Stimulated activated CD8-positive, alpha-beta memory T cell treated with anti-CD3 and anti-CD28 coated beads, Interleukin-7, amount 100 ng/mL, for 1 hour (primary cell): ENCODE measurements at places on chromosomes 7 and 10.
A peak's percentile ranks its signal among the peaks of the same experiment; 100 is the strongest.

DNA sequence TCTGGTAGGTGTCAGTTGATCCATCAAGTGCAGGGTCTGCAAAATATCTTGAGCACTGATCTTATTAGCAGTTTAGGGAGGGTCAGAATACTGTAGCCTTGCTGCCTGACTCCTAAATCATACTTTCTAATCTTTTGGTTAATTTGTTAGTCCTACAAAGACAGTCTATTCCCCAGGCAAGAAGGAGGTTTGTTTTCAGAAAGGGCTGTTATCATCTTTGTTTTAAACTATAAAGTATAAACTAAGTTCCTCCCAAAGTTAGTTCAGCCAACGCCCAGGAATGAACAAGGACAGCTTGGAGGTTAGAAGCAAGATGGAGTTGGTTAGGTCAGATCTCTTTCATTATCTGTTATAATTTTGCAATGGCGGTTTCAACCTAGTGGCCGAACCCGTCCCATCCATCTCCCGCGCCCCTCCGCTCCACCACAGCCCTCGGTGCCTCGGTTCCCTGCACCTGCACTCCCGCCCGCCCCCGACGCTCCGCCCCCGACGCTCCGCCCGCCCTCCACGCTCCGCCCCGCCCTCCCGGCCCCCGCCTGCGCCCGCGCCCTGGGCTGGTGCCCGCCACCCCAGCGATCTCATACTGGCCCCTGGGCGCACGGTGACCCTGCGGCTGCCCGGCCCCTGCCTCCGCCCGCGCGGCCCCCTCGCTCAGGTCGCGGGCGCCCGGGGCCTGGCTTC is at the start of gene ADCK2:
Gene ADCK2 (plus strand): TSS at position 564 of the 681 bp plus-strand sequence. CDS start 386 bp downstream, outside the sequence.
- DNase-seq = peak; percentile 17

GRCh38 chr10:69044546-69044945 is 43.4 kb upstream of the SRGN start:
- DNase-seq = no peak

- no peak for DNase-seq
Observed at GRCh38 chr10:11177926-11178471, 160.3 kb downstream of the CELF2 start.

DNA sequence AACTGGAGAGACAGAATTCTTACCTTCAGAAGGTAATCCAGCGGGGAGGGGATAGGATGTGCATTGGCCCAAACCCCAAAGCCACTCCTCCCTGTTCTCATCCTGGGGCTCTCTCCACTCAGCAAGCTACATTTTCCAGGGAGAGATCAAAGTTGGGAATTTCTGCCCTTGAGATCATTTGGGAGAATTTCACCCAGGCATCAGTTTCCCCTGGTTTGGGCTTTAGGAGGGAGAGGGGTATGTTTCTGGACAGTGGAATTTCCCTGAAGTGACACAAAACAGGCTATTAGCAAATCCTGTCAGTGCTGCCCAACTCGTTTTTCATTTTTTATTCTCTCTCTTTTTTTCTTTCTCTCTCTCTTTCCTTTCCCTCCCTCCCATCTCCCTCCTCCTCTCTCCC is 35.7 kb downstream of the CYP17A1 start:
- no peak for DNase-seq

DNA sequence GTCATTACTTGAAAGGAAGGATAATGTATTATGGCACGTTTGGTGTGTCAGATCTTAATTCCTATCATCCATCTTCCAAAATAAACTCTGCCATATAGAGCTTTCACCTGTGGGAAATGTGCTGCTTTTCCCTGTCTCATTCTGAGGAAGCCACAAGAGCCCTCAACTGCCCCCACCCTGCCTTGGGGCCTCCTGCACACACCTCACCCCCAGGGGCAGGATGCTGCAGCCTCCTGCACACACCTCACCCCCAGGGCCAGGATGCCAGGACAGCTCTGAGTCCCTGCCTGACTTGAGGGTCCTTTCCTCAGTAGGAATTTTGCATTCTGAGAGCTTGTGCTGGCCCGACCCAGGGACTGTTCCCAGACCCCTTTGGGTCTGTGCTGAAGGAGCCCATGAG is 67.1 kb downstream of the COL13A1 start:
- DNase-seq = no peak

DNA sequence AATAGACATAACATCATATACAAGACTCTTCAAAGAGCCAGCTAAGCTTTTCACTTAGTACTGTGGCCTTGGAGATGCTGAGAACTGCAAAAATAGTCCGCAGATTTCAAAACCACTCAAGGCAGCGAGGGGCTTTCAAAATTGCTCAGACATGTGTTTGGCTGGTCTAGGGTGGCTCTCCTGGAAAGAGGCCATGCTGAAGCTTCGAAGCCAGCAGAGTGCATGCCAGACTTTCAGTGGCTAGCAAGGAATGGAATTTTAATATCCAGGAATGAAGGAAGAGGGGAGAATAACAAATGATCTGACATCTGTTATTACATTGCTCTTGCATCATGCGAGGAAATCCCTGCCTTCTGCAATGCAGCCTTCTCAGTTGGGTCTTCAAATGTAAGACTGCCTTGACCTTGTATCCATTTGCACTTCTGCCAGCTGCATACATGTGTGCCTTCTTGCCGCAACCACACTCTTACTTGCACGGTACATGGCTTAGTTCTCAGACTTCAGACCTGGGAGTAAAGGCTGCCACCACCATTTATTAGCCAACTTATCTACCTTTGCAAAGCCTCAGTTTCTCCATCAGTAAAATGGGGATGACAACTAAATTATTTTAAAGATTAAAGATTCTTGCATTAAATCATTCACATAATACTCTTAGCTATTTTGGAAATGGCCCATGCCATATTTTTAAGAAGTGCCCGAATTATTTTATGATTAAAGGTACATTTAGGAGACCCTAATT is 55.9 kb downstream of the ITIH5 start:
- no peak for DNase-seq

- DNase-seq = no peak
Observed at GRCh38 chr10:79443338-79444198, 1.9 kb downstream of the ZCCHC24 start.

DNA sequence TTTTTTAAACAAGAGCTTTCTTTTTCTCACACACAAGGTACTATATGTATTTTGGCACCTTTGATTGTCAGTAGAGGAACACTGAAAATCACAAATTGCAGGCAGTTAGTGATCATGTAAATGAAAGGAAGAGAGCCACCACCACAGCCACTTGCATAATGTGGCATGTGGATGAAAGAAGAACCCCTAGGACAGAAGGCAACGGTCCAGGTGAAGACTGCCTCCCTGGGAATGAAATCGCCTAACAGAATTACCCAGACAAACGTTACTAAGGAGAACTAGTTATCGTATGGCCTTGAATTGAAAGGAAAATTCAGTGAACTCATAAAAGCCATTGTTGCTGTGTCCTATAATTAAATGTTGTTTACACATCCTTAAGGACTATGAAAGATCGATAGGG is 41.2 kb upstream of the PTPRZ1 start:
- DNase-seq = no peak

- no peak for DNase-seq
Observed at GRCh38 chr10:124741922-124742412, 2.2 kb downstream of the FAM53B start.

DNA sequence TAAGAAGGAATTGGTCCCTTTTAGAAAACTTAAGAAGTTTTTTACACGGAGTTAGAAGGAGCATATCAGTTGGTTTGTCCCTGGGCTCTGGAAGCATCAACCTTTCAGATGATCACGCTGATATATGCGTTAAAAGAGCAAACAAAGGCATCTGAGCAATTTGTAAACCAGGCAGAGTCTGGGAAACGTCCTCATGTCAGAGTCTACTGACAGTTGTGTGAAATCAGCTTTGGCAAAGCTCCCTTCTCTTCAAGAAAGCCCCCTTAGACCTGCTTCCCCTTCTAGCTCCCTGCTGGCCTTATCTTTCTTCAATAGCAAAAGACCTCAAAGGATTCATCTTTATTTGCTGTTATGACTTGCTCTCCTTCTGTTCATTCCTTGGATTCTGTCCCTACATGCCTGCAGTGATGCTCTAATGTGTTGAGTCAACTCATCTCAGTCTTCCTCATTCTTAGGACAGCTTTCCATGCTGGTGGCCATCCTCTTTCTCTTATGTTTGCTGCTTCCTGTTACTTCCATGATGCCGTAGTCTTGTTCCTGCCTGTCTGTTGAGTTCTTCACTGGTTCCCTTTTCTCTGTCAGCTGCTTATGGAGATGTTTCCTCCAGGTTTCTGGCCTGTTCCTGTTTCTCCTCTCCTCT is 106.5 kb upstream of the BMPER start:
- DNase-seq = no peak

- DNase-seq = no peak
Observed at GRCh38 chr10:52213321-52213752, 100.7 kb upstream of the DKK1 start.
